ENCODE measurements at places on chromosomes 11 and 22.

GRCh38 chr11:128240546-128240945 lies 346.8 kb downstream of the ETS1 start:
- no peak for DNase-seq

- no peak for DNase-seq
Observed at GRCh38 chr11:93005239-93005638, 35.8 kb downstream of the MTNR1B start.

DNA sequence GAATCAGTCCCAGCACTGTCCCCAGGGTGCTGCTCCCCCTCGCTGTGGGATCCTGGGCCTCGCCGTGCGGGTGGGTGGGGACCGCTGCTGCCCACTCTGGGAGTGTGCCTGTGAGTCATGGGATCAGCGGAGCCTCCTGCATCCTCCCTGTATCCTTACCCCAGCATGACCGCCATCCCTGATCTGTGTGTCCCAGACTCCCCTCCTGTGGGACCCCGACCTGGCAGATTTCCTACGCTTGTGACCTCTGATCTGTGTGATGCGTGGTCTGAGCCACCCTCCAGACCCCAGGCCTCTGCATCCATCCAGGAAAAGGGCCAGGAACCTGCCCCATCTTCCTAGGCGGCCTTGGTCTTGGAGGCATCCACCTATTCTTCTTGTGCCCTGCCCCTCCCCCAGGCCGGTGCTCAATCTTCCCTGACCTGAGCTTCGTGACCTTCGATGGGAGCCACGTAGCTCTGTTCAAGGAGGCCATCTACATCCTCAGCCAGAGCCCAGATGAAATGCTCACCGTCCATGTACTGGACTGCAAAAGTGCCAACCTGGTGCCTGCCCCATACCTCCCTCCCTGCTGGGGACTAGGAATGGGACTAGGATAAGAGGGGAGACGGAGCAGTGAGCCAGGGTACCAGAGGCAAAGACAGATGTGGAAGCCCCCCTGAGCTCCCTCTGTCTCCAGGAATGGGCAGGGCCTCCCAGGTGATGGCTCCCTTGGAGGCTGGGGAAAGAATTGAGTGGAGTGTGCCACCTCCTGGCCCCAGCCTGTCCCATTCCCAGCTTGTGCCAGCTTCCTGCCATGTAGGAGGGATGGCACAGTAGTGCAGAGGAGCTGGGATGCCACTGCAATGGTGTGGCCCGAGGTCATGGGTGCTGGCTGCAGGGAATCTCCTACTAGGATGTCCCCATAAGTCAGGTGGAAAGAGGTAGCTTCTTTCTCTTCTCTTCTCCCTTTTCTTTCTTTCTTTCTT lies 65.4 kb downstream of the OTOG start:
- DNase-seq: no peak

- no peak for DNase-seq
Observed at GRCh38 chr11:106398502-106399075, 321.1 kb downstream of the AASDHPPT start.

DNA sequence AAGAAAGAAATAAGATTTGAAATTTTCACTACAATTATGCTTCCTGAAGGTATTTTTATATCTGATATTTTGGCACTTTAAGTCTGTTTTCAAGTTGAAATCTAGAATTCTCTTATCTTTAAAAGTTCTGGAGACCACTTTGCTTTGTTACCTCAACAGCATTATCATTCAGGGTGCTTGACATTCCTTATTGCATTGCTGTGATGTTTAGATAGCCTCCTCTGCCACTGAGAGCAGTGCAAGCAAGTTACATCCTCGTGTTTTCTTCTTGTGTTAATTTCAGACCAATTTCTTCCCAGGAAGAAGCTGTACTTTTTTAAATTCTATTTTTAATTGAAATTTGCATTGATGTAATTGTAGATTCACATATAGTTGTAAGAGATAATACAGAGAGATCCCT lies 333.9 kb upstream of the KIRREL3 start:
- no peak for DNase-seq

- no peak for DNase-seq
Observed at GRCh38 chr11:65317025-65317786, 2.5 kb downstream of the CDC42EP2 start.

GRCh38 chr11:115179636-115180035 lies 324.6 kb downstream of the CADM1 start:
- no peak for DNase-seq

GRCh38 chr11:122864386-122865115 lies 18.0 kb upstream of the JHY start:
- DNase-seq: no peak

- no peak for DNase-seq
Observed at GRCh38 chr11:68354148-68354872, 41.9 kb downstream of the LRP5 start.

GRCh38 chr11:61361237-61361740 lies 393 bp downstream of the CYB561A3 start:
- DNase-seq: no peak

- no peak for DNase-seq
Observed at GRCh38 chr22:39381009-39381755, 18.4 kb upstream of the TAB1 start.

DNA sequence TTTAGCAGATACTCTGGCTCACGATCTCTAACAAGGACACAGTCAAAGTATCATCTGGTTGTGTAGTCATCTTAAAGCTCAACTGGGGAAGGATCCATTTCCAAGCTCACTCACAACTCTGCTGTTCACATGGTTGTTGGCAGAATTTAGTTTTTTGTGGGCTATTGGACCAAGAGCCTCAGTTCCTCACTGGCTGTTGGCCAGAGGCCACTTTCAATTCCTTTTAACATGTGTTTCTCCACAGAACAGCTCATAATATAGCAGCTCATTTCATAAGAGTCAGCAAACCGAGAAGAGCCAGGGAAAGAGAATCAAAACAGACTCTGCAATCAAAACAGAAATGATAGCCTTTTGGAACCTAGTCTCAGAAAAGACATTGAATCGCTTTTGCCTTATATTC lies 22.6 kb downstream of the IZUMO1R start:
- no peak for DNase-seq

GRCh38 chr11:48341466-48341865 lies 16.7 kb downstream of the OR4C3 start:
- no peak for DNase-seq

- no peak for DNase-seq
Observed at GRCh38 chr22:29587938-29588699, 7.2 kb upstream of the NIPSNAP1 start.

DNA sequence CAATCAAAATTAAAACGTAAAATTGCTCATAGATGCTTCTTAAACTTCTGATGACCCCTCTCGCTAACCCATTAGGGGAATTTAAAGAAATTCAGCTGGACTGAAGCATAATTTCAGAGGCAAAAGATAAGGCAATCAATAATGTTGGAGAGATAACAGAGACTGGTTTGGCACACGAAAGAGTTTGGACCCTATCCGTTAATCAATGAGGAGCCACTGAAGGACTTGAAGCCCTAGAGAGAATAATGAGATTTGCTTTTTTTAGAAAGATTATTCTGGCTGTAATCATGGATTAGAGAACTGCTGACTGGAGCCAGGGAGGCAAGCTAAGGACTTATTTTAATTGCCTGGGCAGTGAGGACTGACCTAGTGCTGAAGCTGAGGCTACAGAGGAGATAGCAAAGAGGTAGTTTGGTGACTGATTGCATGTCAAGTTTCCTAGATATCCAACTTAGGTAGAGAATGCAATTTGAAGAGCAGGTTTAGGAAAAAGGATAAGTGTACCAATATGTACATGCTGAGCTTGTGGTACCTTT lies 11.9 kb upstream of the ARHGAP42 start:
- no peak for DNase-seq

- no peak for DNase-seq
Observed at GRCh38 chr22:21710156-21710555, 25.4 kb downstream of the YPEL1 start.

DNA sequence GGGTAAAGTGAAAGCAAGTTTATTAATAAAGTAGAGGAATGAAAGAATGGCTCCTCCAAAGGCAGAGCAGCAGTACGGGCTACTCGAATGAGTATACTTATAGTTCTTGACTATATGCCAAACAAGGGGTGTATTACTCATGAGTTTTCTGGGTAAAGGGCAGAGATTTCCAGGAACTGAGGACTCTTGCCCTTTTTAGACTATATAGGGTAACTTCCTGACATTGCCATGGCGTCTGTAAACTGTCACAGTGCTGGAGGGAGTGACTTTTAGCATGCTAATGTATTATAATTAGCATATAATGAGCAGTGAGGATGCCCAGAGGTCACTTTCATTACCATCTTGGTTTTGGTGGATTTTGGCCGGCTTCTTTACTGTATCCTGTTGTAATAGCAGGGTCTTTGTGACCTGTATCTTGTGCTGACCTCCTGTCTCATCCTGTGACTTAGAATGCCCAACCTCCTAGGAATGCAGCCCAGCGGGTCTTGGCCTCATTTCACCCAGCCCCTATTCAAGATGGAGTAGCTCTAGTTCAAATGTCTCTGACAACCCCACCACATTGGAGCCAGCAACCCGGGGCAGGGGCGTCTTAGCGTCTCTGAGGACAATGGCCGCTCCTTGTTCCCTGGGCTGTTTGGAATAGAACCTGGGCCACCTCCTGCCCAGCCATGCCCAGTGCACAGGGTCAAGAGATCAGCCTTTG lies 34.9 kb upstream of the CD82 start:
- DNase-seq: no peak

DNA sequence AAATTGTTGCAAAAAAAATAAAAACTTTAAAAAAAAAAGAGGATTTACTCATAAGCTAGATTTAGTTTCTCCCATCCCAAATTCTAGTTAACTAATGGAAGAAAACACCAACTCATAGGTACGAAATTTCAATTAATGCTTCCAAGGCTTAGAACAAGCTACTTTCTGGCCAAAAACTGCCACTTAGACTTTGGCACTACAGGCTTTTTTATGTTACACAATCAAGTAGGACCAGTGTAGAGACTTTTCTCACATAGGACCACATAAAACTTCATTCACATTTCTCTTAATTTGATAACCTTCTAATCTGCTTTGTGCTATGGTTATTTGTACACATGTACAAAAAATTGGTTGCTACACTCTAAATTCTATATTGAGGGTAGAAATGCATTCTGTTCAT lies 3.1 kb downstream of the ST13 start:
- DNase-seq: no peak

DNA sequence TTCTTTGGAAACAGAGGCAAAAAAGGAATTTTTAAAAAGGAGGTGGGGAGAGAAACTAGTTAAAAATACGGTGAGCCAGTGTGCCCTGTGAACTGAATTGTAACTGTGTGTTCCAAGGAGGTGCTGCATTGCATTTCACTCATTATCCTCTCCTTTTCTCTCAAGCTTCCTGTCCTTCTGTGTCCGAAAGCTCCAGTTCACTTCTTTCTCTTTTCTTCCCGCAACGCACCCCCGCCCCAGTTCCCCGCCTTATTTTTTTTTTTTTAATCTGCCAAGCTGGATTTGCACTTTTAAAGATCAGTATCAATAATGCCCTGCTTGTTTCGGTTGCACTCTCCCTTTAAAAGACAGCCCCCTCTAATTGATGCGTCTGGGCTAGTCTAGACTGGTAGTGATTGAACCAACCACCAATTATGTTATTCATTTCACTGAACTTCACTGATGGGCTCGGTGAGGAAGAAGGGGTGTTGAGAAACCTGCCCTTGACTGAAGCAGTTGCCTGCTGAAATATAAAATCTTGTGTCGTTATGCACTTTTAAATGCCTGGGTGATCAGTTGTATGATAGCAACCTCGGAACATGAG lies 18.5 kb downstream of the BLID start:
- DNase-seq: no peak

DNA sequence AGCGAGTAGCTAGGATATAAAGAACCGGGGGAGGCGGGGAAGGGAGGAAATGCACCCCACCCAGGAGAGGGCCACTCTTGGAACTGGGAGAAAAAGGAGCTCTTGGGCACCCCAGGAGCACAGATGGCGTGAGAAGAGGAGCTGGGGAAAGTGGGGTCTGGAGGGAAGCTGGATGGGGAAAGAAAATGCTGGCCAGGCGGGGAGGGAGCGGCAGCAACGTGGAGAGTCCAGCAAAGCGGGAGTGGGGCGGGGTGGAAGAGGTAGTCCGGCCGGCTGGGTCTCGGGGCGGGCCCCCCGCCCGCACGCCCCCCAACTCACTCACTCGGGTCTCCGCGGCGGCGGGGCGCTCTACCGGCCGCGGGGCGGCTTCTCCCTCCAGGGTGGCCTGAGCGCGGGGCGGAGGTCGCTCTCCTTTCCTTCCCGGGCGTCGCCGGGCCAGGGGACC lies 522 bp downstream of the TOB2 start:
- no peak for DNase-seq

- no peak for DNase-seq
Observed at GRCh38 chr22:44786610-44787009, 34.2 kb downstream of the ARHGAP8 start.

DNA sequence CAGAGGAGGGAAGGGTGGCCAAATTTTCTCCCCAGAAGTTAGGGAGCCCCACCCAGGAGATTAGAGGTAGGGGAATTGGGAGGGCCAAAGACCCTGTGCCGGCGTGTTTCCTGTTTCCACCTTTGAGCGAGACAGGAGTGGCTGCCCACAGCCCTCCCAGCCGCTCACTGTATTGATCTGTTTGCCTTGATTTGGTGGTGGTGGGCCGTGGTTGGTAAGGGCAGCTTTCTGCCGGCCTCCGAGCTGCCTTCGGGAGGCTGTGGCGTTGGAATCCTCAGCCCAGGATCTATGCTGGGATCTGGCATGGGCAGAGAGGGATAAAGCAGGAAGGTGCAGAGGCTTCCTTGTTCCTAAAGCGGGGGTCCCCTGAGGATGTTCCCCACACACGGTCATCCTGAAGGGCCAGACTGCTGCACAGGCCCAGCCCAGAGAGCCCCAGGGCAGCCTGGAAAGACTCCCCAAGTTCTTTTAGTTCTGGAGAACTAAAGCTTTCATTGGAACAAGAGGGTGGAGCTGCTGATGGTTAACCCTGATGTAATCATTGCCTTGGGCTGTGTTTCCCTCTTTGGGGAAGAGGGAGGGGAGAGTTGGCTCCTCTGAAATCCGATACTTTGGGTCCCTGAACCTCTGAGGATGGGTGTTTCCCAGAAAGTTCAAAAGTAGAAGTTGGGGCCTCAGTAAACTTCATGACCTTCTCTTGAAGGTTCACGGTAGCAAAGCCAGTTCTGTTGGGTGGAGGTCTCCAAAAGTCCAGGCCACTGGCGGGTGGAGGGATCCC lies 7.2 kb downstream of the FAM83F start:
- no peak for DNase-seq

DNA sequence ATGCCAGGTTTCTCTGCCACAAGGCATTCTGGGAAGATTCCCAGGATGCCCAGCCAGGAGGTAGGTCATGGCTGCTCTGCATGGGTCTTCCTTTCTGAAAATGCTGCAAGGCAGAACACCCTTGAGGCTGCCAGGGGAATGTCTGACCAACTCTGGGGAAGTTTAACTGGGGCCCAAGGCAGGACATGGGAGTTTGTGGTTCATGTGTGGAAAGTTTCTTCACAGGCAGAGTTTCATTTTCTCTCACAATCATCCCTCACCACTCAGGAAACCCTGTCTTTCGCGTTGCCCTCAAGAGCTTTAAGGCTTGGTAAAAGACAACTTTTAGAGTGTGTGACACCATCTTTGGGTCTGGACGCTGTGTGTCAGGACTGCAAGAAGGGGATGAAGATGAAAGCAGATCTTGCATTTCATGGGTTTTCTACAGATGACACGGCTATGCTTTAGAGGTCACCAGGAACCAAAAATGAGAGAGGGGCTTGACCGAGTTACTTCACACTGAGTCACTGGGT lies 133.5 kb downstream of the CD44 start:
- DNase-seq: no peak

GRCh38 chr11:43548916-43549315 lies 131.6 kb upstream of the HSD17B12 start:
- no peak for DNase-seq

- no peak for DNase-seq
Observed at GRCh38 chr11:18393581-18394274, 635 bp upstream of the LDHA start.
